Left ventricle myocardium superior (tissue), 1 donor: ENCODE measurements at places on chromosomes 5 and 9.
A peak's percentile ranks its signal among the peaks of the same experiment; 100 is the strongest.

DNA sequence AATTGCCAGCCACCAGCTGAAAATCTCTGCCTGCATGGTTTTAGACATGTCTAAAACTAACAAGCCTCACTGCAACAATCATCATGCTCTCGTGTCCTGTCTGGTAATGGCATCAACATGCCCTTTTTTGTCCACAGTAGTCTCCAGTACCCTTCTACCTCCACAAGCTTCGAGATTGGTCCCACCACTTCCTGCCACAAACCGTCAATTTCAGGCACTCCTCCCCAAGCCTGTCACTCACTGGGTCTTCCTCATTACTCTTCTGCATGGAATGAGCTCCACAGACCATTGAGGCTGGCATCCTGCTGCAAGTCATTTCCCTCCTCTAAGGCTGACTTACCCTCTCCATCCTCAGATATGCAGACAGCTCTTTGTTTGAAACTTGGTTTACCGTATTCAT, 9.0 kb downstream of the LPAR1 start:
- no peak for DNase-seq

GRCh38 chr5:35956429-35956828, 18.0 kb upstream of the CAPSL start:
- no peak for DNase-seq

DNA sequence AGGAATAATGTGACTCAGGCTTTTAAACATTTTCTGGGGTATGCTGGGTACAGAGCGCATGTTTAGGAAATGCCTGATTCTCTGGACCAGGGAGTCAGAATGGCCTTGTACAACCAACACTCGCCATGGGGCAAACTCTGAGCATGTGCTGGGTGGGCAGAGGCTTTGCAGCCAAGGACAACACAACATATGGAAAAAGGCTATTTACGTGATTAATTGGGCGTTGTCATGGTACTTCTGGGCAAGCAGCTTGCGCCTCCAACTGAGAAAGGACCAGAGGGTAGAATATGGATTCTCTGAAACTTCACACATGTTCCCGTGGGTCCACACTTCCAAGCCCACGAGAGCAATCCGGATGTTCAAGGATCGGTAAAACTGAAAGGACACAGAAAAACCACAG, 49.1 kb downstream of the NIPAL4 start:
- no peak for DNase-seq

DNA sequence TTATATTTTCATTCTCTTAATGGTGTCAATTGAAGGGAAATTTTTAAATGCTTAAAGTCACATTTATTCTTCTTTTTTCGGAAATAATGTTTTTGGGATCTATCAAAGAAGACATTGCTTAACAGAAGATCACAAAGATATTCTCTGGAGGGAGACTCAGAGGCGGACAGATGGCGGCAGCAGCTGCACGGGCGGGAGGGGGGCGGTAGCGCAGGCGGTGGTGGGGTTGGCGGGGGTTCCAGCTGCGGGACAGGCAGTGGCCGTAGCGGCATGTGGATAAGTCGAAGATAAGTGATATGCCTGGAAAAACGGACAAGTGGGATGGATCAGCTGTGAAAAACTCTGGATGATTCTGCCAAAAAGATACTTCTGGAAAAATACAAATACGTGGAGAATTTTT, 31.6 kb upstream of the ZDHHC11B start:
- DNase-seq: no peak

DNA sequence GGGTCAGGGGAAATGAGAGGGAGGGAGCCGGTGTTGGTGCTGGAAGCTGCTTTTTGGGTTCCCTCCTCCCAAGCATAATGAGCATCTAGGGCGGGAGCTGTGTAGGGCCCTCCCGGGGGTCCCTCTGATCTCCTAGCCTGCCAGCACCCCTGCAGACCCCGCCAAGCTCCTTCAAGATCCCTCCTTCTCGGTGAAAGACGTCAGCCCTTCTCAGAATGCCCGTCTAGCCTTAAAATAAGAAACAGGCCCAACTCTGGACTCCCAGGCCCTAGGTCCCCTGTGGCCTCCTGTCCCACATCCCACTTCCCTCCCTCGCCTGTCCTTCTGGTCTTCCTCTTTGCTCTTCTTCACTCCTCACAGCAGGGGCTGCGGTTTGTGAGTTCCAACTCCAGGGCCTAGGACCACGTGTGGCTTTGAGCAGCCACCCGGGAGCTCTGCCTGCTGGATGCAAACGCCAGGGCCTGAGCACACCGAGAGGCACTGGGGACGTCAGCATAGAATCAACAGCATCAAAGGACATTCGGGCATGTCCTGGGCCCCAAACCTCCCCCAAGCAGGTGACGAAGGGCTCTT, 8.8 kb upstream of the SCGB3A1 start:
- no peak for DNase-seq

DNA sequence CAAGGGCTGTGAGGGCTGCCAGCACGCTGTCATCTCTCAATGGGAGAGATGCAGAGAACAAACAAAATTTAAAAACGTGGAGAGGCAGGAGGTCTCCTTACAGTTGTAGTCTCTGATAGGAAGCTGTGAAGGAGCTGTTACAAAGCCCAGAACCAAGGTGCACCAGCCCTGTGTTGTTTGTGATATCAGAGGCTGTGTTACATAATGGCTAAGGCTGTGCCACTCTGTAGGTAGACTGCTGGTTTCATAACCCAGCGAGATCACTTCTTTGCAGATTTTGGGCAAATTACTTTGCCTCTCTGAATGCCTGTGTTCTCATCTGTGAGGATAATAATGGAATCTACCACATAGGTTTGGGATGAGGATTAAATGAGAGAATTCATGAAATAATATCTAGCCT, 1480.7 kb upstream of the WWC1 start:
- no peak for DNase-seq

DNA sequence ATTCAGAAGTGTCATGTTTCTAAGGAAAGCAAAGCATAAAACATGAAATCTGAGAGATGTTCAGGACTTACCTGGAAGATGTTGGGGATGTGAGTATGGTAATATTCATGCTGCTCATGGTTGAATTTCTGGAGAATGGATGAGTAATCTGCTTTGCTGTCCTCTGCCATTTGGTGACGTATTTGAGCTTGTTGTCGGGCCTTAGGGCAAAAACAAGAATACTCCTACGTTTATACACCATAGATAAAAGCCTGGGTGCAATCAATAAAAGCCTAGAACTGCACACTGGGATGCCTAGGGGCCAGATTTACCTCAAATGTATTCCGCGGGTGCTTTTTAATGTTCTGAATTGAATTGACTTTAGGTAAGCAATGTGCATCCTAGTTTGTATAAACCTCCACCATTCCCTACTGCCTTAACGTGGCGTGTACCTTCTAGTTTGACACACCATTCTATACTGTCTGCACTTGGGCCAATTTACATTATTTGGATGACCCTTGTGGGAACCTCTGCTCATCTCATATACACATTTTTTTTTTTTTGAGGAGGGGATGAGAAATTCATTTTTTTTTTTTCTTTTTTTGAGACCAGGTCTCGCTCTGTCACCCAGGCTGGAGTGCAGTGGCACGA, 94.4 kb downstream of the USP20 start:
- no peak for DNase-seq

- no peak for DNase-seq
These were observed 19.8 kb downstream of the EPB41L4B start for GRCh38 chr9:109301012-109301411.

GRCh38 chr9:128043467-128043868, 23.7 kb downstream of the NAIF1 start:
- DNase-seq: no peak

GRCh38 chr5:106415541-106415940, 1255.2 kb downstream of the EFNA5 start:
- DNase-seq: no peak

- no peak for DNase-seq
These were observed 53.5 kb upstream of the EPB41L4A start for GRCh38 chr5:112472614-112473013.

- no peak for DNase-seq
These were observed 98.9 kb downstream of the ACTL7B start for GRCh38 chr9:108756746-108757490.

- DNase-seq: peak; percentile 47
These were observed 159.7 kb upstream of the SEMA6A start for GRCh38 chr5:116733991-116734975.

- DNase-seq: no peak
These were observed 821.6 kb downstream of the TLE1 start for GRCh38 chr9:80867731-80868130.

- no peak for DNase-seq
These were observed 28.7 kb upstream of the C5orf46 start for GRCh38 chr5:147935032-147935431.

- no peak for DNase-seq
These were observed 57.4 kb downstream of the OR2K2 start for GRCh38 chr9:111272581-111272980.

- no peak for DNase-seq
These were observed 208.7 kb upstream of the RAI14 start for GRCh38 chr5:34447424-34447823.

- no peak for DNase-seq
These were observed 298.6 kb upstream of the MEF2C start for GRCh38 chr5:89181546-89181945.
